ENCODE measurements at places on chromosomes 3 and 15.

GRCh38 chr15:46735115-46735514 lies 982.2 kb upstream of the SEMA6D start:
- no peak for DNase-seq

DNA sequence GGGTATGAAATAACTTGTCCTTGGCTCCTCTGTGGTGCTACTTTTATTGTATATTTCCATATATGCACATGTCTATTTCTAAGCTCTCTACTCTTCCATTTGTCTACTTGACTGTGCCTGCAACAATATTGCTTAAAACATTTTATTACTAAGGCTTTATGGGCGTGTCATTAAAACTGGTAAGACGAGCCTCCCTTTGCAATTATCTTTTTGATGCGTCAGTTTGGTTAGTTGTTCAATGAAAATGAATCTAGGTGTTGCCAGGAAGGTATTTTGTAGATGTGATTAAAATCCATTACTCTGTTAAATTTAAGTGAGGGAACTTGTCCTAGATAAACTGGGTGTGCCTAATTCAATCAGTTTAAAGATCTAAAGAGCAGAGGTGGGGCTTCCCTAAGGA lies 12.9 kb upstream of the TRA2B start:
- DNase-seq, result no peak

GRCh38 chr15:60616147-60616546 lies 137.2 kb upstream of the ICE2 start:
- DNase-seq, result no peak

DNA sequence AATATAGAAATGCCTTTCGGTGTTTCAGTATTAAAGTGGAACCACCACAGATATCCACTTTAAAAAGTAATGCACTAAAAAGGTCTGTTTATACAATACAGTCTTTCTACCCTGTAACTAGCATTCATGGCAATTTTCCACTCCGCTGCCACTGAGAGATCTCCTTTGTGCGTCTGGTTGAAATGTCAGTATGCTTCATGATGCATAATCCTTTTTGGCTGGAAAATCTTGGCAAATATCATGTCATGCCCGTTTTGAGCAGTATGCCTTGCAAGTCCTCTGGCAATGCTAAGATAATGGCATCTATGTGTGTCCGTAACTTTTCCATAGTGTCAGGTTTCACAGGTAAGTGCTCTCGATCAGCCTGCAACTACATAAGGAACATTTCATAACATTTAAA lies 30.8 kb upstream of the ARF4 start:
- DNase-seq, result no peak
